ENCODE measurements at places on chromosomes 16 and 17.

GRCh38 chr16:69932228-69932627 is 18.9 kb upstream of the CLEC18A start:
- no peak for DNase-seq

GRCh38 chr16:64705443-64705842 is 416.4 kb downstream of the CDH11 start:
- DNase-seq: no peak

- no peak for DNase-seq
Measured at GRCh38 chr16:24990803-24991202, 24.4 kb downstream of the ARHGAP17 start.

GRCh38 chr17:82582213-82582612 is 62.7 kb downstream of the FOXK2 start:
- no peak for DNase-seq

GRCh38 chr17:68377771-68378267 is 79.5 kb downstream of the WIPI1 start:
- no peak for DNase-seq

DNA sequence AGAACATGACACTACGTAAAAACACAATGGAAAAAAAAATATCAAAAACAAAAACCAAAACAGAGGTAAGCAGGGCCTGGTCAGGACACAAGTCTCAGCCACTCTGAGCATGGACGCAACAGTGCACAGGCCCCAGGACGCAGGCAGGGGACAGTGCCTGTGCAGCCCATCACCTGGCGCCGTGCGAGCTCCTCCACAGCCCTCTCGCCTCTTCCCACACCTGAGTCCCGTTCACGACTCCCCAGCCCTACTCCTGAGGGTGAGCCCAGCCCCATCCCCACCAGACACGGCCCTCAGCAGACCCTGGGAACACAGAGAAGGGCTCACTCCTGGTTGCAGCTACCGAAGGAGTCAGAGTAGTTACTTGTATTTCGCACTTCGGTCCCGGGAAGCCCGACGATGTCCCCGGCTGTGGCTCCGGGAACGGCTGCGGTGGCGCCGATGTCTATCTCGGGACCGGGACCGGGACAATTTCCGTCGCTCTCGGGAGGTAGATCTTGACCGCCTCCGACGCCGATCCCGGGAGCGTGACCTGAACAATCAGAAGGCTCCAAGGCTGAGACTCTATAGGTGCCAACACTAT is 9.4 kb downstream of the HBQ1 start:
- no peak for DNase-seq

DNA sequence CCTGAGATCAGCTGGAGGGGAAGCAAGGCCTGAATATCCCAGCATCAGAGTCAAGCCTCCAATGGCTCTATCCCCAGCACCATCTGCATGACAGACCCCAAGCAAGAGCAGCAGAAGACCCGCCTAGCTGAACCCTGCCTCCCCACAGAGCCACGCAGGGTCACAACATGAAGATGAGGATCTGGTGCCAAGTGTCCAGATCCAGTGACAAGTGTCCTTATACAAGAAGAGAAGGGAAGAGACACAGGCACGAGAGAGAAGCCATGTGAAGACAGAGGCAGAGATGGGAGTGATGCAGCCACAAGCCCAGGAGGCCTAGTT is 28.9 kb downstream of the TNFRSF13B start:
- DNase-seq: no peak

GRCh38 chr16:21656795-21657768 is 4.7 kb upstream of the IGSF6 start:
- peak; percentile 1 for DNase-seq

Measured in NCI-H446 treated with DMSO at 0.1 percent for 48 hours (cell line).